ENCODE measurements at places on chromosomes 3 and 15. TPM values are rescaled to one million over a fixed set of nuclear protein-coding genes. Genes with fewer than 3 reads are reported as not detected.

- no peak overlapping the region for H3K27ac ChIP-seq
- no peaks in the 10 kb centered on the region for H3K36me3 ChIP-seq
- DNase-seq = no peak
- no peak overlapping the region for H3K4me3 ChIP-seq
- no peaks in the 10 kb centered on the region for H3K4me1 ChIP-seq
- H3K27me3 ChIP-seq = no peaks in the 10 kb centered on the region
Measured at GRCh38 chr3:180011927-180012326, 24.8 kb downstream of the PEX5L start.

GRCh38 chr15:64792282-64792681, 16.9 kb upstream of the RBPMS2 start:
- no peak overlapping the region for H3K27ac ChIP-seq
- no peak overlapping the region for H3K4me3 ChIP-seq
- no peaks in the 10 kb centered on the region for H3K27me3 ChIP-seq
- H3K36me3 ChIP-seq = no peaks in the 10 kb centered on the region
- no peak for DNase-seq

DNA sequence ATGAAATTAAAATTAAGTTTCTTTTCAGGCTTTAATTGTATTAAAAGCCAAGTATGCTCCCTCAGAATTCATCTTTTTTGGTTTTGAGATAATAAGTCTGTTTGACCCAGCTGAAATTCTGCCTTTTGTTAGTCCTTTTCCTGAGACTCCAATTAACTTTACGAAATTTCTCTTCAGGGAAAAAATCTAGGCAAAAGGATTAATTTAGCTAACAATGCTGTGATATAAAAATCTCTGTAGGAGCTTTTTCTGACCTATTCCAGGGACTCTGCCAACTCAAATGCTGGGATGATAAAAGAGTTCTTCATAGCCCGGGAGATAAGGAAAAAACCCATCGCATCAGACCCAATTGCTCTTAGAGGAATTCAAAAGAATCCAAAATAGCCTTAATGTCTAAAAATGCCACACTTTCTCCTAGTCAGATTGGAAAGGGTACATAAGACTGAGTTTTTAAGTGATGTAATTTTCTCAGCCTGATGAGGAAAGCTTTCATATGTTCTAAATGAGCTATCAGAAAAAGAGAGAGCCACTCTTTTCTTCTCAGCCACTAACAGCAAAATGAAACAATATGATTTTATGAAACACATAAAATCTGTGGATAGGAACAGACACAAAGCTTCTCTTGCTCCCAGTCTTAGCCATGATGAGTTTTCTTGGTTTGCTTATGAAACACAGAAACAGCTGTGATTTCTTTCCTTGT, 405.1 kb downstream of the ROBO1 start:
- no peaks in the 10 kb centered on the region for H3K27me3 ChIP-seq
- no peak overlapping the region for H3K4me3 ChIP-seq
- no peaks in the 10 kb centered on the region for H3K36me3 ChIP-seq
- H3K27ac ChIP-seq = no peak overlapping the region
- no peaks in the 10 kb centered on the region for H3K4me1 ChIP-seq

DNA sequence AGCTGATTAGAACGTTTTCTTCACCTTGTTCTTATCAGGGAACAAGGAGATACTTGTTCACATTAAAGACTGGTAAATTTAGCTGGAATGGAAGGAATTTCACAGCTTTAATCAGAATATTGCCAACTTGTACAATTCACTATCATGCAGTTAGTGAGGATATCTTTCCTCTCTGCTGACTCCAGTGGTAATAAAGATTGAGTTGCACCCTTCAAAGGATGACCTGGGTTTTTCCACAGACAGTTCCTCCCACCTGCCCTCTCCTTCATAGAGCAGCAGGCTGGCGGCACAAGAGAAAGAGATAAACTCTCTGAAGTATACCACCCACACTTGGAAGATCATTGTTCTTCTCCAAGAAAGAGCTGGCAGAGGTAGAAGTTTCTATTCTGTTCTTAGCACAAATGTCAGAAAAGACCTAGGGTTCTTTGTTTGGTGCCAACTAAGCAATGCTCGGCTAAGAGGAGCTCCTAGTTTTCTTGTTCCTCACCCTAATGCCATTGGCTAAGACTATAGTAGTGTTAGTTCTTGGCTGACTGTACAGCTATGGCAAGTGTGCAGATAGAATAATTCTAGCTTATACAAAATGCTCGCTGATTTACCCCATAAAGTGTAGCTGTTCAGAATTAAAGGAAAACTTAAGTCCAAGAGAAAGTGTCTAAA, 169.1 kb downstream of the CLSTN2 start:
- H3K27me3 ChIP-seq = no peaks in the 10 kb centered on the region
- DNase-seq = no peak
- H3K4me3 ChIP-seq = no peak overlapping the region
- H3K4me1 ChIP-seq = no peaks in the 10 kb centered on the region
- no peaks in the 10 kb centered on the region for H3K36me3 ChIP-seq
- no peak overlapping the region for H3K27ac ChIP-seq

- H3K36me3 ChIP-seq = peaks cover 8% of the 10 kb centered on the region
- peak; percentile 47 for DNase-seq
- H3K4me3 ChIP-seq = no peak overlapping the region
- H3K4me1 ChIP-seq = peaks cover 69% of the 10 kb centered on the region
- no peaks in the 10 kb centered on the region for H3K27me3 ChIP-seq
- peak overlapping the region; percentile 59 for H3K27ac ChIP-seq
Measured at GRCh38 chr3:53191836-53192480, 30.9 kb downstream of the PRKCD start.

- no peaks in the 10 kb centered on the region for H3K4me1 ChIP-seq
- H3K36me3 ChIP-seq = no peaks in the 10 kb centered on the region
- DNase-seq = no peak
- peaks cover 10% of the 10 kb centered on the region for H3K27me3 ChIP-seq
Measured at GRCh38 chr3:187310954-187311470, 19.5 kb upstream of the MASP1 start.

- peak; percentile 40 for DNase-seq
- H3K4me1 ChIP-seq = peaks cover 9% of the 10 kb centered on the region
- no peaks in the 10 kb centered on the region for H3K27me3 ChIP-seq
- H3K4me3 ChIP-seq = no peak overlapping the region
- H3K36me3 ChIP-seq = no peaks in the 10 kb centered on the region
- no peak overlapping the region for H3K27ac ChIP-seq
Measured at GRCh38 chr3:43104660-43105595, 951 bp downstream of the POMGNT2 start.

DNA sequence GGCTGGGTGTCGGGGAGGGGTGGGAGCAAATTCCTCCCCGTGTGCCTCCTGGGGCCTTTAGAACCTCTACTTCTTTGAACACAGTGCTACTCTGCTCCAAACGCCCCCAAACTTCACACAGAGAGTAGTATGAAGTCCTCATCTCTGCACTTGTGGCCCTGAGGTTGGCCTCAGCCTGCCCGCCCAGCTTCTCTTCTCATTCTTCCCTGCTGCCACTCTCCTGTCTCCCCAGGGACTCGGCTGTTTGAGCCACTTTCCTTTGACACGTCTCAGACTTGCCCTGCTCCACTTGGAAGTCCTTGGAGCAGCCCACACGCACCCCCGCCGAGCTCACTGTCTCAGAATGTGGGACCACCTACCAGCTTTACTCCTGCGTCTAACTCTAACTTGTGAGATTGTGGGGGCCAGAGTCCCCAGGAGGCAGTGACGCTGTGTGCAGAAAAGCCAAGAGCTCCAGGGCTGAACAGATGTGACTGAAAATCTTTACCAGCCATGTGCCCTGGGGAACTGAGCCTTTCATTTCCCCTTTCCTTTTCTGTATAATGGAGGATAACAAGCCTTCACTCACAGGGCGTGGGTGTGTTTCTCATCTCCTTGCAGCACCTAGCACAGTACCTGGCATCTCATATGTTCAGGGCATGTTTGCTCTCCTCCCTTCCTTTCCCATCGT, 233.6 kb upstream of the CTDSPL start:
- H3K27me3 ChIP-seq = no peaks in the 10 kb centered on the region
- no peak overlapping the region for H3K27ac ChIP-seq
- H3K4me1 ChIP-seq = peaks cover 5% of the 10 kb centered on the region
- no peaks in the 10 kb centered on the region for H3K36me3 ChIP-seq

The NPAP1 gene
- not detected for polyA plus RNA-seq

The SLITRK3 gene
- not detected for polyA plus RNA-seq

The ARL8B gene
- 22.6 TPM for polyA plus RNA-seq

The IDH3A gene
- 39.7 TPM for polyA plus RNA-seq

The HHLA2 gene
- polyA plus RNA-seq = 0.84 TPM

Data from B cell (primary cell).